ENCODE measurements at places on chromosomes 13 and 19.

- no peak for DNase-seq
These were observed 2.5 kb downstream of the PRR12 start for GRCh38 chr19:49593233-49594113.

DNA sequence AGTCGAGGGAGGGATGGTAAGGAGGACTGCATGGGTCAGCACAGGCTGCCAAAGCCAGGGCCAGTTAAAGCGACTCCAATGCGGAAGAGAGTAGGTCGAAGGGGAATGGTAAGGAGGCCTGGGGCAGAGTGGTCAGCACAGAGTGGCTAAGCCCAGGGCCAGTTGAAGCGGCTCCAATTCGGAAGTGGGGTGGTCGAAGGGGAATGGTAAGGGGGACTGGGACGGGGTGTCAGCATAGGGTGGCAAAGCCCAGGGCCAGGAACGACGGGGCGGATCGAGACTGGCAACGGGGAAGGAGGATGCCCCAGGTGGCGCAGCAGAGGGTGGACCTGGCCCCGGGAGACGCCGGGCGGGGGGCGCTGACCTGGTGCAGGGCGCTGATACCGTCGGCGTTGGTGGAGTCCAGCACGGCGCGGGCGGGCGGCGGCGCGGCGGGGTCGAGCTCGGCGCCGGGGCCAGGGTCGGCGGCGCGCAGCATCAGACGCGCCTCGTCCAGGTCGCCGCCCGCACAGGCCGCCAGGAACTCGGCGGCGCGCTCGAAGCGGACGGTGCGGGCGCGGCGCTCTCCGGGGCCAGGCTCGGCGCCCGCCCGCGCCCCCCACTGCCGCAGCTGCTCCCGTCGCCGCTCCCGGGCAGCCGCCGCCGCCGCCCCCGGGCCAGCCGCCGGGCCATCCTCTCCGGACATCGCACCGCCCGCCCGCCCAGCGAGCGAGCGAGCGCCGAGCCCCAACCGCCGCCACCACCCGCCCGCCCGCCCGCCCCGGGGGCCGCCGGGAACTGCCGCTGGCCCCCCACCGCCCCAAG is at the start of gene PPP1R12C:
PPP1R12C (minus strand) TSS at position 779 of the 804 bp plus-strand sequence; CDS start at position 685, 94 bp downstream.
- no peak for DNase-seq

GRCh38 chr13:66469745-66470144 is 760.4 kb downstream of the PCDH9 start:
- DNase-seq = no peak

- DNase-seq = peak; percentile 54
These were observed 27.2 kb downstream of the COMP start for GRCh38 chr19:18763674-18764590.

GRCh38 chr13:100244431-100244830 is 155.5 kb downstream of the PCCA start:
- DNase-seq = no peak

DNA sequence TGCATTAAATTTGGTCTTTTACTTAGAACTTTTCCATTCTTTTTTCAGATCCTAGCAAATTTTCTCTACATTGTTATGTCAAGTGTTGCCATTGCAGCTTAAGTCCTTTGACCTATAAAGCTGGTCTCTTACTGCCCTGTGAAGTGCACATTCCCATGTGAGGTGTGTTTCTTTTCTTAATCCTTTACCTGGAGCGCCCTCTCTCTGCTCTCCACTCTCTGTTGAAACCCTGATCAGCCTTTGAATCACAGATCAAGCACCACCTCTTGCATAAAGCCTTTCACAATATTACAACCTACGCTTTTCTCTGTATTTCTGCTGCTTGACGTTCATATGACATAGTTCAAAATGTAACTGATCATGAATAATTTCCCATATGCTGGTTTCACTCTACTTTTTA is 84.8 kb downstream of the PCDH17 start:
- DNase-seq = no peak

GRCh38 chr13:28885181-28885580 is 65.0 kb downstream of the MTUS2 start:
- DNase-seq = no peak

- DNase-seq = no peak
These were observed 64.1 kb upstream of the TSHZ3 start for GRCh38 chr19:31413353-31413752.

DNA sequence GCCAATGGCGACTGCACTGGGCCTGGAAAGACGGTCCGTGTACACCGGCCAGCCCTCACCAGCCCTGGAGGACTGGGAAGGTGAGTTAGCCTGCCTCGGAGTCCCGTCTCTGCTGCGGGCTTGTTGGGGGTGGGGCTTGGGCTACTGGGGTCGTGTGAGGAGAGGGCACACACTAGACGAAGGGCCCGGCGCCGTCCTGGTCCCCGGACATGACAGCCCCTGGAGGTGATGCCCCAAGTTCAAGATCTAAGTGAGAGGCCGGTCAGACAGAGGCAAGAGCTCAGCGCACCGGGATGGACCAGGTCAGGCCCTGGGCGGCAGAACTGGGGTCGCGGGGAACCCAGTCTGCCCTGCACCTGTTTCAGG is 1.6 kb downstream of the CILP2 start:
- no peak for DNase-seq

- DNase-seq = no peak
These were observed 402.8 kb downstream of the FGF9 start for GRCh38 chr13:22073718-22074117.

DNA sequence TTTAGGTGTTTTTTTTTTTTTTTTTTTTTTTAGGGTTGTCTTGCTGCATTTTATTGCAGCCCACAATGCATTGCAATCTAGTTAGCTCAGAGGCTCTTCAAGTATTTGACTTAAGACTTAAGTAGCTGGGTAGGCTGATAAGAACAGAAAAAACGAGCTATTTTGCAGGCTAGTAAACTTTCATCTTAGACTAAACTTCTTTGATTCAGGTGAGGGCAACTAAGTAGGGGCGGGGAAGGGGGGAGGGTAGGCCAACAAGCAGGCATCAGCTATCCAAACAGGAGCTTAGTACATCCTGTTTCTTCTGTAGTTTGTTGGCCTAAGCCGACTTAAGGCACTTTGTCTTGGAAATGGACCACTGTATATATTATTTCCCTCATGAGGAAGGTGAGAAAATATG is 4.9 kb upstream of the TDRD3 start:
- no peak for DNase-seq

DNA sequence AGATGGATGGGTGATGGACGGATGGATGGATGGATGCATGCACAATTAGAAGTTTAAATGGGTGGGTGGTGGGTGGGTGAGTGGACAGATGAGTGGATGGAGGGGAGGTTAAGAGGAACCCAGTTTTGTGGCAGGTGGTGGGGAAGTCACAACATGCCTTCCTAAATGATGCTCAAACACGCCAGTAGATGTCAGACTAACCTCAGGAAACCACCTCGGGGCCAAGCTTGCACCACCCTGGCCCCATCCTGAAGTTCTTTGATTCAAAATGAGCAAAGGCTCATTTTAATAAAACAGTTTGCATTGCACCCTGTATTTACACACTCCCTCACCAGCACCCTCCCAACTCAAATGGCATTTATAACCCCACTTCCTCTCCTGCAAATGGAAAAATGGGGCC is 91.4 kb upstream of the CACNA1A start:
- peak; percentile 33 for DNase-seq

Data from HS-5 (cell line).